Activated CD4-positive, alpha-beta T cell treated with anti-CD3 and anti-CD28 coated beads for 4 hours (primary cell): ENCODE measurements at places on chromosomes 3 and 15.

GRCh38 chr3:172973799-172974198 is 167.2 kb downstream of the SPATA16 start:
- no peak for DNase-seq

GRCh38 chr3:65371053-65371452 is 667.7 kb downstream of the MAGI1 start:
- DNase-seq = no peak

DNA sequence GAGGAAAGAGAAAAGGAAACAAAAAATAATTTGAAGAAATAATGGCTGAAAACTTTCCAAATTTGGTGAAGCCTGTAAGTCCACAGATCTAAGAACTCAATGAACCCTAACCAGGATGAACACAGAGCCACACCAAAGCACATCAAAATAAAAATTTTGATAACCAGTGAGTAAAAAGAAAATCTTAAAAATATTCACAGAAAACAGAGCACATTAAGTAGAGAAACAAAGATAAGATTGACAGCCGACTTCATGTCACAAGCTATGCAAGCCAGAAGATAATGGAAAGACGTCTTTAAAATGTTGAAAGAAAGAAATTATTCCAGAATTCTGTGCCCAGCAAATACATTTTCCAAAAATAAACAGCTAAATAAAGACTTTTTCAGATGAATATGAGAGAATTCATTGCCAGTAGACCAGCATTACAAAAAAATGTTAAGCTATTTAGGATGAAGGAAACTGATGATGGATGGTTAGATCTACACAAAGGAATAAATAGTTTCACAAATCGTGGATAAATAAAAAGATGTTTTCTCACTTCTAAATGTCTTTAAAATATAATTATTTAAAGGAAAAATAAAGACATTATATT is 140.2 kb upstream of the SKOR1 start:
- DNase-seq = no peak

DNA sequence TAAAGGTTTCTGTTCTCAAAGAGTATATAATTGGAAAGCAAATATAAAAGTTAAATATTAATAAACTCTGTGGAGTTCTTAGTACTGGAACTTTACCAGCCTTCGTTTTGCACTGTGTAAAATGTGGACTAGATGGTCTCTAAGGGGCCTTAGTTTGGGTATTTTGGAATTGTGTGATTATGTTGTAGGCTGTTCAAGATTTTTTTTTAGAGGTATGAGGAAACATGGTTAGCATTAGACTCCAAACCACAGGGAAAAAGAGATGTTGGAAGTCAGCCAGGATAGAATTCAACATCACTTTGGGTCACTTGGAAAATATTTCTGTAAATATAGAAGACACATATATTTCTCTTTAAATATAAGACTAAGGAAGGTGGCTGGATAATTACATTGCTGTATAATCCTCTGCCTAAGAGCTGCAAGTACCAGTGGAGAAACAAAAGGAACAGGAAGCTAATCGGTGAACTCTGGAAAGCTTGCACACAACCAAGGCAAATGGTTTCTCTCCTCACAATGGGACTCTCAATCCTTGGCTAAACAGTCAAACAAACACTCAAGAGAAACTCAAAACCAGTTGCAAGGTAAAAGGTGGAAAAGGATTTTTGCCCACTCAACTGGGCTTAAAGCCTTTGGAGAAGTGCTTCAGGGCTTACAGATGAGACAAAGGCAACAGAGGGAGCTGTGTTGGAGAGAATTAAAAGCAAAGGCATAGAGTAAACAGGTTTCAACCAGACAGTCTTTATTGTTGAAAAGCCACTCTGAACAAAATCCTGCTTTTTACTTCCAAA is 141.7 kb downstream of the NR1D2 start:
- DNase-seq = no peak

- no peak for DNase-seq
These were observed 42.0 kb downstream of the IFT57 start for GRCh38 chr3:108180194-108180593.

DNA sequence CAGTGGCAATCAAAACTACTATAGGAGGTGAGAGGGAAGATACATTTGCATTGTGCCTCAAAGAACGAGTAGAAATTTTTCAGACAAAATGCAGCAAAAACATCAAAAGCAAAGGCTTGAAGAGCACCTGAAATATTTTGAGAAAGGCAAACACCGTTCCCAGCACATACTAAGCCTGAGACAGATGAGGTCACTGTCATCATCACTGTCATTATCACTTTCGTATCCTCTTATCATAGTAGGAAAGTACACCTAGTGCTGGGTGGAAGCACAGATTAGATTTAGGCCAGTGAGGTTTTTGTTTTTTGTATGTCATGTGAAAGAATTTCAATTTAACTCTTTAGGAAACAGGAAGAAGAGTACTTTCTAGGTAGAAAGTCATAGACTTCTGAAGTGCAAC is 222.0 kb downstream of the GABRB3 start:
- no peak for DNase-seq

DNA sequence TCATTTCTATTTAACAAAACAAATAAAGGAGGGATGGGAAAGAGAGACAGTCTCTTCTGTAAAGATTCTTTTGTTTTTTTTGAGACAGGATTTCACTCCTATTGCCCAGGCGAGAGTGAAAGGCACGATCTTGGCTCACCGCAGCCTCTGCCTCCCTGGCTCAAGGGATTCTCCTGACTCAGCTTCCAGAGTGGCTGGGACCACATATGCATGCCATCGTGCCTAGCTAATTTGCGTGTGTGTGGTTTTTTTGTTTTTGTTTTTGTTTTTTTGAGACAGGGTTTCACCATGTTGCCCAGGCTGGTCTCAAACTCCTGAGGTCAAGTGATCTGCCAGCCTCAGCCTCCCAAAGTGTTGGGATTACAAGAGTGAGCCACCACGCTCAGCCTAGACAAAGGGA is 23.3 kb downstream of the STAG1 start:
- no peak for DNase-seq

DNA sequence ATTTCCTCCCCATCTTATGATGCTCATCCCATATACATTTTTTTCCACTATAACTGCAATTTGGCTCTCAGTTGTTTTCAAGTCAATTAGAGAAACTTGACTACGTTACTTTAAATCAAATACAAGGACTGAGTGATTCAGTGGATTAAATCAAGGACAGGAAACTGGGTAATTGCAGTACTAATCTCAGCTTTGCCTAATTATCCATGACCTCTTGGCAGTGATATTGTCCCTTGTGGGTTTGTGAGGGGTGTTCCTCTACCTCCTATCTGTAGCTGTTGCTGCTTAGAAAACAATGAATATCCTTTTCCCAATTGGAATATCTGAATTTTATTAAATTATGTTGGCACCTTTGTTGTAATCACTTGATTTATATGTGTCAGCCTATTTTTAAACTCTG is 79.4 kb downstream of the ZPLD1 start:
- DNase-seq = no peak

- DNase-seq = no peak
These were observed 51.9 kb downstream of the CCK start for GRCh38 chr3:42214064-42214463.

GRCh38 chr15:88788816-88789215 is 14.4 kb upstream of the ACAN start:
- DNase-seq = no peak

- DNase-seq = no peak
These were observed 71.4 kb downstream of the EXOG start for GRCh38 chr3:38567498-38567897.

- no peak for DNase-seq
These were observed 676.0 kb downstream of the EPHA3 start for GRCh38 chr3:89783341-89783927.

GRCh38 chr15:67992411-67992810 is 61.7 kb upstream of the PIAS1 start:
- DNase-seq = no peak

DNA sequence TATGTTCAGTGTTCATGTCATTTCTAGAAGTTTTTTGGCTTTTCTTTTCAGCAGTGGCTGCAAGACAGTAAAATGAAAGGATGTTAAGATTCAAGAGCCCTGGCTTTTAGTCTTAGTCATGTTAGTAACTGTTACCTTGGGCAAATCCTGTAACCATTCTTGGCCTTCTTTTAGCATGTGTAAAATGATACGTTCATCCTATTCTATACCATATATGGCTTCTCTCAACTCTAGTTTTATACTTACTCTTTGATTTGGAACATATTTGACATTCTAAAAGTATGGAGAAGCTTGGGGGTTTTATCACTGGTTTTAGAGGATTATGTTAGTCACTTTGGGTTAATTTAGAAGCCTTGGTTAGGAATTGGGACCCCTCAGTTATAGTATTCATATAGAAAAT is 20.1 kb downstream of the GTF2E1 start:
- no peak for DNase-seq

- no peak for DNase-seq
These were observed 303.4 kb upstream of the CHRM5 start for GRCh38 chr15:33664947-33665346.

DNA sequence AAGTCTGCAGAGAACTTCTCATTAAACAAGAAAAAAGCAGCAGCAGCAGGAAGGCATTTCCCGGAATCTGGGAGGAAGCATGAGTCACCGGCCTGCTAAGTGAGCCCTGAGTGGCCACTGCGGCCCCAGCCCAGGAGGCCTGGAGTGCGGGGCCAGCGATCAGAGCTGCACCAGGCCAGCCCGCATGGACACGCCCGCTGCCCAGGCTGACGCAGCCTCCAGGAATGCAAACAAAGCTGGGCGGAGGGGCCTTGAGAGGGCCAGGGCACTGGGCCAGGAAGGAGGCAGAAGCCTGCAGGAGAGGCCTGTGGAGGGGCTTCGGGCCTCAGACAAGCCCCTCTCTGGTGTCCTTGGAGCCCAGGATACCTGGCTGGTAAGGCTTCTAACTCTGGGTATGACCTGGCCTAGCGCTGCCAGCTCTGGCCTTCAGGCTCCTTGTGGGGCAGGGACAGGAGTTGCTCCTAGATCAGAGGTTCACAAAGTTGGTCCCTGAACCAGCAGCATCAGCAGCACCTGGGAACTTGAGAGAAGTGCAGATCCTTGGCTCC is 101.2 kb downstream of the SMAD6 start:
- no peak for DNase-seq

GRCh38 chr3:60085649-60086048 is 1035.8 kb upstream of the CFAP20DC start:
- no peak for DNase-seq

GRCh38 chr3:107816107-107816506 is 274.7 kb downstream of the CD47 start:
- no peak for DNase-seq

DNA sequence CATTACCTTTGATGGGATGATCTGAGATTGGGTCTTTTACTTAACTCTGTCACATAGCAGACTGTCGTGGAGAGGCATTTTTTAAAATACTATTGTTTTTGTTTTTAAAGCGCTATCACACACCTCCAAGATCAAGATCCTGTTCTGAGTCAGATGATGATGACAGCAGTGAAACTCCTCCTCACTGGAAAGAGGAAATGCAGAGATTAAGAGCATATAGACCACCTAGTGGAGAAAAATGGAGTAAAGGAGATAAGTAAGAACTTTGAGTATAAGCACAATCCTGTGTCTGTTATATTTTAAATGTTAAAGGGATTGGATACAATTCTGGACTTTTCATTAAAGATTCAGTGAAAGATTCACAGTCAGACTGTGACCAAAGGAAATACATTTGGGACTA is 18.4 kb upstream of the ZBTB47 start:
- no peak for DNase-seq

DNA sequence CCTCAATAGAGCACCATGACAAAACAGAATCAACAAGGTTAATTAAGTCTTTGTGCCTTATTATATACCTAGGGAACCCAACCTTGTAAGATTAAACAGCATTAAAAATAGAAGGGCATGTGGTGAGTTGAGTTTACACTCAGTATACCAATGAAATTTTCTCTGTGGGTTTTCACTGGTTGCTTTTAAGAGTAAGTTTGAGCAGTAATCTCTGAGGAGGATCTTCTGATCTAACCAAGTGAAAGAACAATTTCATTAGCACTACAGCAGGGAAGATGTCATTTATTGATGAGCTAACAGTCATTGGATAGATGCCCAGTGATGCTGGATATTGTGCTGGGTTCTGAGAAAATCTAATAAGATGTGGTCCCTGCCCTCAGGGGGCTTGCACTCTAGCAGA is 26.9 kb upstream of the AKAP13 start:
- DNase-seq = no peak

- DNase-seq = no peak
These were observed 118.5 kb downstream of the OPA1 start for GRCh38 chr3:193711523-193711963.

- no peak for DNase-seq
These were observed 131.7 kb downstream of the CTNNB1 start for GRCh38 chr3:41331041-41331440.

GRCh38 chr15:64351265-64351664 is 4.7 kb downstream of the CSNK1G1 start:
- DNase-seq = no peak

GRCh38 chr15:38117781-38118180 is 134.9 kb upstream of the SPRED1 start:
- DNase-seq = no peak

GRCh38 chr3:81643721-81644120 is 117.7 kb downstream of the GBE1 start:
- no peak for DNase-seq

- DNase-seq = no peak
These were observed 18.9 kb downstream of the PHC3 start for GRCh38 chr3:170162630-170163029.

- no peak for DNase-seq
These were observed 57.6 kb downstream of the CLDN11 start for GRCh38 chr3:170476291-170476690.

- DNase-seq = no peak
These were observed 15.1 kb downstream of the CLDN1 start for GRCh38 chr3:190307164-190307545.

DNA sequence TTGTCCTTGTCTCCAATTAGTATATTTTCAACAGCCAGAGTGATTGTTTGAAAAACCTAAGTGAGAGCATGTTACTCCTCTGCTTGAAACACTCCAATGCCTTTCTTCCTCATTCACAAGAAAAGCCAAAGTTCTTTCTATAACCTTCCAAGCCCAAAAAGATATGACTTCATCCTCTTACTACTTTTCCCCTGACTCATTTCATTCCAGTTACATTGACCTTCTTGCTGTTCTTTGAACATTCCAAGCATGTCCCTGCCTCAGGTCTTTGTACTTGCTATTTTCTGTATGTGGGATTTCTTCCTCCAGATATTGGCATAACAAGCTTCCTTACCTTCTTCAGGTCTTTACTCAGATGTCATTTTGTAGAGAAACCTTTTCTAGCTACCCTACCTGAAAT is 28.3 kb downstream of the EHHADH start:
- DNase-seq = no peak

- DNase-seq = no peak
These were observed 44.1 kb downstream of the INO80 start for GRCh38 chr15:41072013-41072412.

GRCh38 chr3:25474052-25474451 is 46.0 kb downstream of the RARB start:
- DNase-seq = no peak
